Omental fat pad (tissue), 4 donors: ENCODE measurements at places on chromosomes 7 and 10. TPM values are rescaled to one million over a fixed set of nuclear protein-coding genes. Genes with fewer than 3 reads are reported as not detected.

Gene ANXA8
- 61.8 TPM for total RNA-seq

DNA sequence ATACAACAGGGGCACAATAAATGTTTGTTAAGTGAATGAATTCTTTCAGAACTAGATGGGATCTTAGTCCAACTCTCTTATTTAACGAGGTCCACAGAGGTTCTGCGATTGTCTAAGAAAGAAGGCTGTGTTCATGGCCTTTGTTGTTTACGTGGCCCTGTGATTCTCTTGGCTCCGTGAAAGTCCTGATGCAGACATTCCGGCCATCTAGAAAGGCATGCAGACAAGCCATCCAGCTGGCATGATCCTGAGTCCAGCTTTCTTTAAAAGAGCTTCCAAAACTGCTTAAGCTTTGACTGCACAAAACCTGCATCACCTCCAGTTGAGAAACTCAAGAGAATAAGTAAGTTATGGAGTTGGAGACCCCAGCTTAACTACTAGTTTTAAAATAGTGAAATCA, 26.0 kb downstream of the EGFR start:
- DNase-seq: no peak

DNA sequence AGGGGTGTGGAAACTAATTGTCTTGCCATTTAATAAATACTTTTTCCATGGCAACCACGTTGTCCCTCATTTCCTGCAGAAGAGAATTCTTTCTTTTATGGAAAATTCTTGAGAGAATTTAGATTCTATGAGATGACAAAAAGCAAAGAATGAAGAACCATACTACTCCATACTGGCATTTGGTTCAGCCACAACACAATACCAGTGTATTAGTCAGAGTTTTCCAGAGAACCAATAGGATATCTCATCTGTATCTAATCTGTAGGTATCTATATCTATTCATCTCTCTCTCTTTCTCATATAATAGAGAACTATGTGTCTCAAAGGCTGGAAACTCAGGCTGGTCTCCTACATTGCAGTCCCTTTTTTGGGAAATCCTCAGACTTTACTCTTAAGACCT, 44.6 kb upstream of the NAMPT start:
- no peak for DNase-seq

GRCh38 chr7:135726276-135726788, 1.7 kb downstream of the SLC13A4 start:
- DNase-seq: no peak

- DNase-seq: no peak
Observed at GRCh38 chr10:27893358-27893954, 105.4 kb downstream of the ODAD2 start.

GRCh38 chr10:77867124-77867719, 59.3 kb downstream of the DLG5 start:
- no peak for DNase-seq

DNA sequence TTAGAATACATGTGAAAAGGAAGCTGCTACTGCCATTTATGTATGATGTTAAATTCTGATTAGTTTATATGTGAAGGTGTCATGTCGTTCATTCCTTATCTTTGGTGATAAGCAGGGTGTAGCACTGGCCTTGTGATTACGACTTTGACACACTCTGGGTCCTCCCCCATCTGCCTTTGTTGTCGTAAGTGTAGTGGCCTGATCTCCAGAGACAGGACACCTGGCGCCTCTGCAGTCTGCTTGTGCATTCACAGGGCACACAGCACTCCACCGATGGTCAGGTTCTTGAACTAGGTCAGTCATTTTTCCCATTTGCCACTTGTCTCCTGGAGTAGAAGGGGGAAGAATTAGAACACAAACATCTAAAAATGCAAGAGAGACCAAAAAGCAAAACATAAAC, 186.0 kb downstream of the PRKCQ start:
- DNase-seq: no peak

GRCh38 chr7:30185496-30185895, 50.7 kb downstream of the MTURN start:
- no peak for DNase-seq

GRCh38 chr10:13883636-13884444, 297.1 kb downstream of the PRPF18 start:
- DNase-seq: no peak

GRCh38 chr7:106111655-106112117, 426 bp downstream of the SYPL1 start:
- no peak for DNase-seq

DNA sequence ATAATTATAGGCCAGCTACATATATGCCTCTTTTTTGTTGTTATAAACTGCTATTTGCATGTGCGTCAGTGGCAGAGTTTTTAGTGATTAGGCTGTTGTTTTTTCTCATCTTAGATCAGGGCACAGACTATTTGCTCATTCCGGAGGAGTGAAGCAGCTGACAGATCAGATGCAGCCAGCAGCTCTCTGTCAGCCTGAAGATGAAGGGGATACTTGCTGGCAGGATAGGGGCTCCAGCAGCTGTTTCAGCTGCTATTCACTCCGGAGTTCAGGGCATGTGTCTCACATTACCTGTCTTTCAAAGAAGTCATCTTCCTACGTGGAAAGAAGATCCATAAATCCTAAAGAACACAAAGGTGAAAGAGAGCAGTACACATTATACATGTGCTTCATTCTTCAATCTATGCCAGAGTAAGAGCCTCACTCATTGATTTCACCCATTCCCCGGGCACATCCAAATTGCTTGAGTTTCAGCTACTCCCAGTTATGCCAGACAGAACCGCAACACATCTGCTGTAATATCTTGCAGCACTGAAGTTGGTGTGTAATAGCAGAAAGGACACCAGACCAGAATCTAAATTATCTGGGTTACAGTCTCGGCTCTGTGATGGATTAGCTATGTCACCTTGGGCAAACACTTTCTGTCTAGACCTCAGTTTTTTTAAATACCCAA, 182.8 kb upstream of the CHRM2 start:
- no peak for DNase-seq

Gene CRTAC1
- 0.93 TPM for total RNA-seq

GRCh38 chr7:2795906-2796305, 48.2 kb downstream of the GNA12 start:
- no peak for DNase-seq

DNA sequence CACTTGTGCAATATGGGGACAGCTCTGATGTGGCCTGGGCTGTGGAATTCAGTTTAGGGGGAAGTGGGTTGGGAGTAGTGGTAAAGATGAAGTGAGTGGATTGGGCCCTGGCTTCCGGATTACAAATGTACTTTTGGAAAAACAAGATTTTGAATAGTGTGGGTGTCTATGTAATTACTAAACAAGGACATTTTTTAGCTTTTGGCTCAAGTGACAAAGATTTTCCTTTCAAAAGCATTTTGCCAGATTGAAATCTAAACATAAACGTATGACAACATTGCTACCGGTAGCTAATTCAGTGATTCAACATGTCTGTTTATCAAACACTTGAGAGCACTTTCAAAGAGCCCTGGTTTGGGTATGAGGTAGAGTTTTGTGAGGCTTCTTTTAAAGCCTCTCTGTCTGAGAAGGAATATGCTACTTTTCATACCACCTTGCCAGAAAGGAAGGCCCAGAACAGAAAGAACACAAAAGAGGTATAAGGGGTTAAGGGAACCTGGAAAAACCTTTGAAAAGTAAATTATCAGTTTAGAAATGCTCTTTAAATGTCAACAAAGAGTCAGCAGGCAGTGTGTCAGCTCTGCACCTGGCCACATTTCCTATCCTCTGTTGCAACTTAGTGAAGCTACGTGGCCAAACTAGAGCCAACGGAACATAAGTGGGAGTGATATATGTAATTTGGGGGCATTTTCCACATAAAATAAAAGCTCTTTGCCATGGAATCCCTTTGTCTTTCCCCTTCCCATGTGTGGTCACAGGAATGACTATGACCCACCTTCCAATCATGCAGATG, 516.1 kb downstream of the NRG3 start:
- DNase-seq: no peak

Gene FAM25A
- not detected for total RNA-seq

DNA sequence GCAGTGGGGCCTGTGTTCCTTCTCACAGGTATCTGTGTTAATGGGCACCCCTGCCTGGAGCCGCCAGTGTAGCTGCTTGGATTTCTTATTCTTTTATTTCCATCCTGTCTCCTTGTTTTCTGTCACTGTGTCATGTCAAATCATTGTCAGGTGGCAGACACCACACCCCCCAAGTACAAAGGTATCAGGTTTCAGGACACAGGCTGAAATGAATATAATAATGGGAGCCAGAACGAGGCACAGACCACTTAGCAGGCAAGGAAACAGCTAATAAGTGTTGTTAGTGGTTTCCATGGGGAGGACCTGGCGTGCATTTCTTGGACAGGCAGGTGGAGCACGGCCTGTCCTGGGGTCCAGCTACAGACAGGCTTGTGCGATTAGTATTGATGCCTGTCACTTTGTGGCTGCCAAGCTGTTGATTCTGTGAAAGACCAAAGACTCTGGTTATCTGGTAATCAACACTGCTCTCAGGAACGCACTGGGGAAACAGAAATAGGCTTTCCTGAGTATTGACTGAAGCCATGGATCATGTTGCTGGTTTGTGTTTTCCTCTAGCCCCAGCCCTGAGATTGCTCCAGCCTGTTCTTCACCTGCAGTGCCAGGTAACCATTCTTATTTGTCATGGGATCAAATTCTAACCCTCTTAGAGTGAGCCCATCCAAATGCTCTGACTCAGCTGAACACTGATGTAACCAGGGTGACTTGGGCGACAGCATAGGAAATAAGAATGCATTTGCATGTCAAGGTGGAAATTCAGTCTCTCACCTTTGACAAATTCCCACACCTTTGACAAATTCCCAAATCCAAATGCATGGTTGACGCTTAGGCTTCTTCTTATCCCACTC, 1002.0 kb downstream of the LRMDA start:
- no peak for DNase-seq

Gene DGKI
- total RNA-seq: 1.5 TPM

- no peak for DNase-seq
Observed at GRCh38 chr10:77004917-77005564, 632.6 kb downstream of the KCNMA1 start.

Gene CLDN4
- 0.60 TPM for total RNA-seq

DNA sequence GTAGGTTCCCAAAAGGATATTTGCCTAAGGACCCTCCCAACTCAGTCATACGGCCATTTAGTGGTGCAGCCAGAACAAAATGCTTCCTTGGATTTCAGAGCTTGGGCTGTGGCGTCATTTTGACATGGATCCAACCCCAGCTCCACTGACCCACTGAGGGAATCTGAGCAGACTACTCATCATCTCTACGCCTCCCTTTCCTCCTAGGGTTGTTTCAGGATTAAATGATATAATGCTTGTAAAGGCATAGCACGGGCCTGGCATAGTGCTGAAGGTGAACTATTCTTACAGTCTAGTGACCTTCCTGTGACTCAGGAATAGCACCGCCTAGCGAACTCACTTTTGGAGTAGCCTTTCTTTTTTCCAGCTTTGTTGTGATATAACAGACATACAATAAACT, 70.3 kb upstream of the LOXL4 start:
- DNase-seq: no peak

GRCh38 chr7:24728503-24729364, 28.5 kb downstream of the GSDME start:
- DNase-seq: no peak

GRCh38 chr7:155358948-155359712, 61.5 kb downstream of the INSIG1 start:
- no peak for DNase-seq

GRCh38 chr7:2724453-2725177, 36.6 kb downstream of the AMZ1 start:
- DNase-seq: no peak

GRCh38 chr7:107364787-107365186, 105.1 kb upstream of the GPR22 start:
- DNase-seq: no peak

Gene PURB
- total RNA-seq: 32.1 TPM

DNA sequence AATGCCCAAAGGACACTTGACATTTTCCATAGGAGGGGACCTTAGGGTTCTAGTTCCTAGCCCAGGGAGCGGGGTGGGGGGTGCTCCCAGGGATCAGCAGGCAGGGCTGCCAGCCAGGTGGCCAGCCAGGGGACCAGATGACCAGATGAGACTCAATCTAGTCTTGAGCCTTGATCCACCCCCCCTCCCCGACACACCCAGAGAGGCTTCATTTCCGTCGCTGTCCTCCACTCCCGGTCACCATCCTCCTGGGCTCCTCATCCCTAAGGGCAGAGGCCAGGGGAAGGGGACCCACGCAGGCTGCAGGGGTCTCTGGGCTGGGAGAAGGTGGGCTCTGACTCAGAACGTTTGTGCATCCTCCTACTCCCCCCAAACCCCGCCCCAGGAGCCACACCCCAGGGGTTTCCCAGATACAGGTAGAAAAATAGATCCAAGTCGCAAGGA, 1.0 kb downstream of the STX1A start:
- DNase-seq: no peak

GRCh38 chr7:84190016-84190705, 4.4 kb downstream of the SEMA3A start:
- no peak for DNase-seq

DNA sequence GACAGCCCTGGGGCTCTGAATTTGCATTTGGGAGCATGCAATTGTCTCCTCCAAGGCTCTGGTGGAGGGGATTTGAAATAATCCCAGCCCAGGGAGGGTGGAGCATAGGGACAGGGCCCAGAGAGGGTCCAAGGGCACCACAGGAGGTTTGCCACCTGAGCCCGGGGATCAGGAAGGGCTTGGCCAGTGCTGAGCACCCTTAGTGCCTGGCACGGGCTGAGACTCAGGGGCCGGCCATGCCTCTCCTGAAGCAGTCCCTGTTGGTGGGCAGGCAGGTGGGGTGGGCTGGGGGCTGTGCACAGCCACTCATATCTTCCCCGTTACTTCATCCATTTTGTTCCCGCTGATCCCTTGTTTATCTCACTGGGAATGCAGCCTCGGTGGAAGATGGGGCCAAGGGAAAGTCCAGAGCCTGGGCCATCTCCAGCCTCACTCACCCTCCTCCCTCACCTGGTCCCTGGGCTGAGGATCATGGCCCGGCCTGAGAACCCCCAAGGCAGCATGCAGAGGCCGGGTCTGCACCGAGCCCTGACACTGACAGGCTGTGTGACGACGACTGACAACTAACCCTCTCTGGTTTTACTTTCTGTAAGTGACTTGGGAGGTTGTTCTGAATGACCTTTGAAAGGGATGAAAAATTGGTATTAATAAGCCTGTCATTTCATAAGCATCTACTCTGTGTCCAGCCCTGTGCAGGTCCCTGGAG, 38.5 kb downstream of the KCTD7 start:
- no peak for DNase-seq

DNA sequence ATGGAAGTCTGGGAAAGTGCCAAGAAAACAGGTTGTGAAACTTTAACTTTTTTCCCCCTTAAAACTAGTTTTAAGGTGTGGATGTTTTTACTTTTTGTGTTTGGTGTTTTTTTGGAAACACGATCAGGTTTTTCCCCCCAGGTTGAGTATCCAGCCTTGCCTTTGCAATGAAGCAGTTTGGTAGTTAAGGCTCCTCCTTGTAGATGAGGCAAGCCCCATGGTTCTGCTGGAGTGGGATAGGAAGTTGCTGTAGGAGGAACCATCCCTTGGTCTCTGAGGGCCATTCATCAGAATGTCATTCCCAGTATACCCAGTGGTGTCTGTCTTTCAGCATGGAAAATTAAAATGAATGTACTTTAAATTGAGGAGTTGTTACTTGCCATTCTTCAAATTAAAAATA, 2.7 kb downstream of the CUL1 start:
- no peak for DNase-seq
